ENCODE measurements at places on chromosomes 13 and 19. TPM values are rescaled to one million over a fixed set of nuclear protein-coding genes. Genes with fewer than 3 reads are reported as not detected.

WDR87 gene
- 0.18 TPM for polyA plus RNA-seq

GRCh38 chr13:113430378-113431110, 22.7 kb downstream of the ADPRHL1 start:
- H3K27me3 ChIP-seq: no peaks in the 10 kb centered on the region
- H3K4me1 ChIP-seq: peaks cover 13% of the 10 kb centered on the region
- no peak overlapping the region for H3K4me3 ChIP-seq
- no peak for DNase-seq
- no peak overlapping the region for H3K27ac ChIP-seq
- peaks cover 27% of the 10 kb centered on the region for H3K36me3 ChIP-seq

VRK3 gene
- polyA plus RNA-seq: 24.6 TPM

DNA sequence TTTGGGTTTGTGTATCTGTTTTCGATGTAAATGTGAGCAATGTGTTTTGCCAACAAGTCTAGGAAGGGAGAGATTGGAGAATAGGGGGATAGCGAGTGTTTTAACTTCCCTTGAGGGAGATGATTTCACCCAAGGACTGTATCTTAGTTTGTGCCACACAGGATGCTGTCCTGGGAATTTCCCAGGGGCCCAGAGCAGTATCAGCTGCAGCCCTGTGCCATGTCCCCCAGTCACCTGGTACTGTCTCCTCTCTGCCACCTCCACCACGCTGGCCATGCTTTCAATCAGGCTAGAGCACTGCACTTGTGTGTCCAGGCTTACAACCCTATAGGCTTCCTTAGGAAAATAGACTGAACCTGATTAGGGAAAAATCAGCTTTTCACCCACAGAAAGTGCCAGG, 40.1 kb upstream of the CLDN10 start:
- no peaks in the 10 kb centered on the region for H3K27me3 ChIP-seq
- H3K27ac ChIP-seq: no peak overlapping the region
- H3K4me3 ChIP-seq: no peak overlapping the region
- DNase-seq: no peak
- H3K4me1 ChIP-seq: no peaks in the 10 kb centered on the region

GRCh38 chr13:112873851-112874750, 94.9 kb upstream of the MCF2L start:
- H3K36me3 ChIP-seq: peaks cover 30% of the 10 kb centered on the region
- no peak overlapping the region for H3K4me3 ChIP-seq
- peak; percentile 82 for DNase-seq
- H3K27ac ChIP-seq: peak overlapping the region; percentile 26

GRCh38 chr13:46587807-46588418, 34.9 kb downstream of the LRCH1 start:
- no peak overlapping the region for H3K27ac ChIP-seq
- H3K4me3 ChIP-seq: no peak overlapping the region
- H3K27me3 ChIP-seq: no peaks in the 10 kb centered on the region
- H3K4me1 ChIP-seq: peaks cover 16% of the 10 kb centered on the region

DNA sequence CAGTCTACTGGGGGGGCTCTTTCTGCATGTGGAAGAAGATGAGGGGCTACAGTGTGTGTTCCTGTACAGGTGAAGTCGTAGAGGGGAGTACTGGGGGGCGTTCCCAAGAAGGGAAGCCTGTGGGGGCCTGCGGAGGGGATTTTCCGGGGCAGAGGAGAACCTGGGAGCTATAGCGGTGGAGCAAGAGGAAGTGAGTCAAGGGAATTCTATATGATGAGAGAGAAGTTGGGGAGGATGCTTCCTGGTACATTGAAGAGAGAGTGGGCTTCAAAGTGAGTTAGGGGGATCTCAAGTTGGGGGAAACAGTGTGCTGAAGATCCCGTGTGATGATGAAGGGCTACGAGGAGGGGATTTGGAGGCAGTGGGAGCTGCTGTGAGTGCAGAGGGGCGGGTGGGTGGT, 1.9 kb upstream of the CACNG8 start:
- H3K4me1 ChIP-seq: no peaks in the 10 kb centered on the region
- H3K36me3 ChIP-seq: no peaks in the 10 kb centered on the region
- no peak overlapping the region for H3K27ac ChIP-seq
- H3K4me3 ChIP-seq: no peak overlapping the region

GRCh38 chr19:43526884-43527859, at the start of gene ETHE1:
TSS of gene ETHE1 (minus strand) at chr19:43527201. CDS start at chr19:43527177, 24 bp downstream.
- no peaks in the 10 kb centered on the region for H3K27me3 ChIP-seq
- H3K36me3 ChIP-seq: no peaks in the 10 kb centered on the region
- peak within 1 kb of the TSS; percentile 73 for H3K4me3 ChIP-seq
- DNase-seq: peak; percentile 87
- H3K27ac ChIP-seq: peak within 1 kb of the TSS; percentile 86
- peaks cover 25% of the 10 kb centered on the region for H3K4me1 ChIP-seq

GRCh38 chr13:37747071-37747612, 122.4 kb downstream of the TRPC4 start:
- no peak overlapping the region for H3K4me3 ChIP-seq
- H3K27me3 ChIP-seq: no peaks in the 10 kb centered on the region
- H3K27ac ChIP-seq: no peak overlapping the region
- no peaks in the 10 kb centered on the region for H3K4me1 ChIP-seq

DNA sequence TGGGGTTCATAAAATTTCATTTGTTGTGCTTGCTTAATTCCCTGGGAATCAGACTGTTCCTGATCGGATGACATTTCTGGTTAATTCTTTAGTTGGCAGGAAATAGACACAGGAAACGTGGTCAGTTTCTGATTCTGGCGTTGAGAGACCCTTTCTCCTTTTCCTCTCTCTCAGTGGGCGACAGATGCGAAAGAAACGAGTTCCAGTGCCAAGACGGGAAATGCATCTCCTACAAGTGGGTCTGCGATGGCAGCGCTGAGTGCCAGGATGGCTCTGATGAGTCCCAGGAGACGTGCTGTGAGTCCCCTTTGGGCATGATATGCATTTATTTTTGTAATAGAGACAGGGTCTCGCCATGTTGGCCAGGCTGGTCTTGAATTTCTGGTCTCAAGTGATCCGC, 10.8 kb downstream of the LDLR start:
- DNase-seq: peak; percentile 75
- peaks cover 50% of the 10 kb centered on the region for H3K36me3 ChIP-seq
- H3K27me3 ChIP-seq: no peaks in the 10 kb centered on the region
- no peak overlapping the region for H3K4me3 ChIP-seq

DNA sequence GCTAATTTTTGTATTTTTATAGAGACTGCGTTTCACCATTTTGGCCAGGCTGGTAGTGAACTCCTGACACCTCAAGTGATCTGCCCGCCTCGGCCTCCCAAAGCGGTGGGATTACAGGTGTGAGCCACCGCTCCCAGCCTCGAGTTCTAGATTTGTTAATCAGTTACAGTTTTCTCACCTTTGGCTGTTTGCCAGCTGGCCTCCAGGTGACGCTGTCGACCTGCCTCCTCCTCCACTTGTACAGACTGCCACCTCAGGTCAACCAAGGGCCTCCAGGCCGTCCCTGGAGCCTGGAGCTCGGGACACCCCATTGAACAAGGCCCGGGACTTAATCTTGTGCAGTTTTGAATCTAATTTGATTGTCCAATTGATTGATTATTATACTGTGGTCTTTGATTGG, 45.5 kb downstream of the IER2 start:
- no peak for DNase-seq
- no peak overlapping the region for H3K4me3 ChIP-seq
- H3K4me1 ChIP-seq: no peaks in the 10 kb centered on the region
- no peaks in the 10 kb centered on the region for H3K27me3 ChIP-seq
- no peak overlapping the region for H3K27ac ChIP-seq

- no peak overlapping the region for H3K27ac ChIP-seq
- no peaks in the 10 kb centered on the region for H3K36me3 ChIP-seq
- H3K4me3 ChIP-seq: no peak overlapping the region
Observed at GRCh38 chr13:97885641-97886040, 67.8 kb upstream of the IPO5 start.

DNA sequence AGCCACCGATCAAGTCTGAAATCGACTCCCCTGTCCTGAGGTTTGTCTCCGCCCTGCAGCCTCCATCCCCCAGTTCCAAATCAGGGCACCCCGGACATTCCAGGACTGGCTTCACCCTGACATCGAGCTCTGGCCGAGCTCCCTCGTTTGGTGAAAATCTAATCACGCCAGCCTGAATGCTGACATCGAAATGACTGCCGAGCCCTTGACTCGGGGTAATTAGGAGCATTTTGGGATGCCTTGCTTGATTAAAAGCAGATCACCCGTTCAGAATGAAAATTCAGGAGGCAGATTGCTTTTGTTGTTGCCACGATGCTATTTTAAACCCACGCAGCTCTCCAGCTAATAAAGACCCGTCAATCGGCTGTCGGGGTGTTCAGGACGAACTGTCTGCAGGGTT, 34.3 kb downstream of the ZNRF4 start:
- peaks cover 3% of the 10 kb centered on the region for H3K4me1 ChIP-seq
- peaks cover 45% of the 10 kb centered on the region for H3K27me3 ChIP-seq
- no peak for DNase-seq
- H3K36me3 ChIP-seq: no peaks in the 10 kb centered on the region
- H3K4me3 ChIP-seq: no peak overlapping the region

DNA sequence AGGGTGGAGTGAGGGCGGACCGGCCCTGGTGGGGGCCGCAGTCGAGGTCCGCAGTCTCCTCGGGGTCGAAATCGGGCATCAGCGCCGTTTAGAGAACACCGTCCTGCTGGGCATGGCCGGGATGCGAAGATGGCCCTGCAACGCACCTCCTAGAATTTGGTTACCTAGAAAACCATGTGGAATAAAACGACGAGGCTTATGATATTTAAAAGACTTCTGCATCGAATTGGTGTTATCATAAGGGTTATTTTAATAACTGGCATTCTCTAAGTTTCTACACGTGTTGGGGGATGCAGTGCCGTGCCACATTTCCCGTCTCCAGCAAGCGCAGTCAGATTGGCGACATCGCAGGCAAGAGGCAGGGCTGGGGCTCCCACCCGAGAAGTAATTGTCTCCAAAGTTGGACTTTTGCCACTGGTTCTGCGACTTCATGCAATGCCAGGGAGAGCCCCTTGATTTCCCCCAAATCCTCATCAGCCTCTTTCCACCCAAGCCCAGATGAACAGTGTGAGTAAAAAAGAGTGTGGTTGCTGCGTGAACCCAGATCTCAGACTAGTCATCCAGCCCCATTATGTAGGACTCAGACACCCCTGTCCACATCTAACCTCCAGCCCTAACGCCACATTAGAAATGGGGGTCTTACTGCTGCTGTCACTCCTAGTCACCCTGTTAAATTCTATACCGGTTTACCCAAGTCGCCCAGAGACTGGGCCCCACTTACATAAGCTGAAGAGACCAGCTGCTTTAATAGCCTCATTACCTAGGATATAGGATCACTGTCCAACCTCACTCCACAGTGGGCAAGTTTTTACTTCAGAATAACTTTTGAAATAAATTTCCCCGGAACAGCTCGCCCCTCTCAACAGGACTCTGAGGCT, 571 bp upstream of the DHRS12 start:
- peak overlapping the region; percentile 97 for H3K27ac ChIP-seq
- H3K4me1 ChIP-seq: peaks cover 34% of the 10 kb centered on the region
- no peaks in the 10 kb centered on the region for H3K36me3 ChIP-seq
- no peaks in the 10 kb centered on the region for H3K27me3 ChIP-seq
- H3K4me3 ChIP-seq: peak overlapping the region; percentile 87

DNA sequence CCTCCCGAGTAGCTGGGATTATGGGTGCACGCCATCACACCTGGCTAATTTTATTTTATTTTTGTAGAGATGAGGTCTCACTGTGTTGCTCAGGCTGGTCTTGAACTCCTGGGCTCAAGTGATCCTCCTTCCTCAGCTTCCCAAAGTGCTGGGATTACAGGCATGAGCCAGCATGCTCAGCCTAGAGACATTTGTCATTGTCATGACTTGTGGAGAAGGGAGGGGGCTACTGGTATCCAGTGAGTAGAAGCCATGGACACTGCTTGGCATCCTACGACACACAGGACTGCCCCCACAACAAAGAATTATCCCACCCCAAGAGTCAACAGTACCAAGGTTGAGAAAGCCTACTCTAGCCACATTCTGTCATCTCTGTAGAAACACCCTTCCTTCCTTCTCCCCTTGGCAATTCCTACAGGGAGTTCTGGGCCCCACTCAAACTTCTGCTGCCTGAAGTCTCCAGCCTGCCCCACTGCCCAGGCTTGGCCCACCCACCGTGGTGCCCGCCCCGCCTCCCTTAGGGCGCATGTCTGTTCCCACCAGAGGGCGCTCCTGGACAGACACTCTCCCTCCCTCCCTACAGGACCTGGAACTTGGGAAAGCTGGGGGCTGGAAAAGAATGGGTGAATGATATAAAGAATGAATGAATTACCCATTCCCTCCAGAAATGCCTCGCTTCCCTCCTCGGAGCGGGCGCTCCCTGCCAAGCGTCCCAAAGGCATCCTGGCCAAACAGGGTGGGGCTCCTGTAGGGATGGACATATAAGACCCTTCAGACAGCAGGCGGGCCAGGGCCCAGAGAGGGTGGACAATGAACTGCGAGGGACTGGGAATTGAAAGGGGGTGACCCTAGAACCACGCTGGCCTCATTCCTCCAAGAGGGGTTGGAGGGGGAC, 5.5 kb upstream of the EMP3 start:
- no peak overlapping the region for H3K4me3 ChIP-seq
- no peaks in the 10 kb centered on the region for H3K36me3 ChIP-seq
- H3K4me1 ChIP-seq: peaks cover 30% of the 10 kb centered on the region
- peak overlapping the region; percentile 67 for H3K27ac ChIP-seq

ZFP82 gene
- polyA plus RNA-seq: 8.0 TPM

SWSAP1 gene
- 1.5 TPM for polyA plus RNA-seq

REX1BD gene
- polyA plus RNA-seq: 38.4 TPM

- H3K4me1 ChIP-seq: no peaks in the 10 kb centered on the region
- DNase-seq: no peak
- no peaks in the 10 kb centered on the region for H3K27me3 ChIP-seq
- H3K4me3 ChIP-seq: no peak overlapping the region
Observed at GRCh38 chr13:62375653-62376052, 960.0 kb upstream of the PCDH20 start.

DNA sequence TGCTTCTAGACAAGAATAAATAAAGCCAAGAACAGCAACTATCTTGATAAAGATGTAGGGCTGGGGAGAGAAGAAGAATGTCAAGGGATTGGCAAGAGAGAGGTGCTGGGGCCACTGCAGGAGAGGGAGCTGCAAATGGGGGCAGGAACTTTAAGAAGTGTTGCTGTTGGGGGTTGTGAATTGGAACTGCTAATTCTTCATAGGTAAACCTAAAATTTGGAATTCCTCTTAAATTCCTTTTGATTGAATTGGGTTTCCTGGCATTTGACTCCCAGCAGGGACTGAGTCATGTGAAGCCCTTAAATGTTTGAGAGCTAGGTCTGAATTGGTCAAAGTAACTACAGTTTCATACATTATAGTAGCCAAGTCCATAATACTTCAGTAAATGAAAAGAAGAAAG, 305.6 kb upstream of the TMTC4 start:
- no peaks in the 10 kb centered on the region for H3K36me3 ChIP-seq
- H3K4me1 ChIP-seq: no peaks in the 10 kb centered on the region
- no peak overlapping the region for H3K4me3 ChIP-seq
- DNase-seq: no peak

- no peaks in the 10 kb centered on the region for H3K27me3 ChIP-seq
- H3K27ac ChIP-seq: no peak overlapping the region
- DNase-seq: no peak
- H3K36me3 ChIP-seq: peaks cover 47% of the 10 kb centered on the region
- no peak overlapping the region for H3K4me3 ChIP-seq
Observed at GRCh38 chr13:98466634-98467236, 110.2 kb downstream of the STK24 start.

GRCh38 chr13:112671359-112671758, 18.5 kb upstream of the ATP11A start:
- H3K27me3 ChIP-seq: peaks cover 2% of the 10 kb centered on the region
- no peaks in the 10 kb centered on the region for H3K36me3 ChIP-seq
- no peak overlapping the region for H3K27ac ChIP-seq

GRCh38 chr13:113756441-113757097, 2.5 kb upstream of the TMEM255B start:
- H3K36me3 ChIP-seq: no peaks in the 10 kb centered on the region
- H3K4me3 ChIP-seq: no peak overlapping the region
- no peak for DNase-seq
- H3K4me1 ChIP-seq: peaks cover 15% of the 10 kb centered on the region
- H3K27ac ChIP-seq: no peak overlapping the region

All from muscle of leg (tissue), 16 donors.